ENCODE measurements at places on chromosomes 1 and 21.

GRCh38 chr1:47517946-47518345 lies 80.1 kb downstream of the FOXD2 start:
- DNase-seq: no peak

DNA sequence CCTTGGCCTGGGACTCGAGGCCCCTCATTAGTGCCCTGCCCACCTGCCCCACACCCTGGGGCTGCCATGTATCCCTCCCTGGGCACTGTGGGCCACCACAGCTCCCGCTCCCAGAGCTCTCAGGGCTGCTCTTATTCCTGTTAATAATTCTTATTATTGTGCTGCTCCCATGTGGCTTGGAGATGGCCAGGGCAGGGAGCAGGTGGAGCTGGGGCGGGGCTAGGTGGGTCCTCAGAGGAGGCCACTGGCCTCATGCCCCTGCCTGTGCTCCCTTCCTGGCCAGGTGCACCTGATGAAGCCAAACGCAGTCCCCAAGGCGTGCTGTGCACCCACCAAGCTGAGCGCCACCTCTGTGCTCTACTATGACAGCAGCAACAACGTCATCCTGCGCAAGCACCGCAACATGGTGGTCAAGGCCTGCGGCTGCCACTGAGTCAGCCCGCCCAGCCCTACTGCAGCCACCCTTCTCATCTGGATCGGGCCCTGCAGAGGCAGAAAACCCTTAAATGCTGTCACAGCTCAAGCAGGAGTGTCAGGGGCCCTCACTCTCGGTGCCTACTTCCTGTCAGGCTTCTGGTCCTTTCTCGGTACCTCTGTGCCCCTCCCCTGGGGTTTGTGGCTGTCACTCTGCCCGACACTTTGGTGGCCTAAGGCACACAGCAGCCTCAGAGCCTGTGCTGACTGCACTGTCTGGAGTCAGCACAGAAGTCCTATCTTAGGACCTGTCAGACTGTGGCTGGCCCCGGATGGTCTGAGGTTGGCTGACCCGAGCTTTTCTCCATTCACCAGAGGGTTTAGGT lies 34.1 kb downstream of the BMP8A start:
- DNase-seq: no peak

GRCh38 chr1:37862330-37862729 lies 2.9 kb upstream of the MTF1 start:
- no peak for DNase-seq

DNA sequence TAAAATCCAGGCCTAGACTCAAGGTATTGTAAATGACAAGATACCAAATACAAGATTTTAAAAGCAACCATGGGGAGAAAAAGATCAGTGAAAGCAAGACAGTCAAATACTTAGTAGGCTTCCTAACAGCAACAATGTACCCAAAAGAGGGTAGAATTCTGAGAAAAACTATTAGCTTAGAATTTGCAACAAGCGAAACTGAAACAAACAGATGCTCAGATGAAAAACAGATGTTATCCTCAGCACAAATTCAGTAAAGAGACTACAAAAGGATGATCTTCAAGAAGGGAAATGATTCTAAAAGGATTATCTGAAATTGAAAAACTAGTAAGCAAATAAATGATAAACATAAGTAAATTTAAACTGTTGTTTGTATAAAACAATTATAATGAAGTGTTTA lies 40.0 kb downstream of the PDC start:
- DNase-seq: peak; percentile 32

- DNase-seq: peak; percentile 62
Observed at GRCh38 chr1:234613128-234613875, 3.3 kb upstream of the IRF2BP2 start.

DNA sequence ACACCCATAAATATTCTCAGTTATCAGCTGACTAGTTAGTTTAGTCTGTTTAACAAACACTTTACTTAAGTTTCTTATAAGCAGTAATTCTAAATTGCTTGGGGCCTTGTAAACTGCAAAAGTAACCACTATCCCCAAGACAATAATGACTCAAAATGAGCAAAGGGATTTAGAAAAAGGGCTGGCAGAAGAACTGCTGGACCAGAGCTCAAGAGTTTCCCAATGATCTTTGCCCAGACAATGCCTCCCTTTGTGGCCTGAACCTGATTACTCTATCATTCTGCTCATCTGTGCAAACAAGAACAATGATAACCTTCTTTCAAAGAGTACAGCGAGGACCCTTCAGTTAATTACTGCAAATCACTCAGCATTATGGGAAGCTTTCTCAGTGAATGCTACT lies 123.5 kb downstream of the TIAM1 start:
- DNase-seq: no peak

DNA sequence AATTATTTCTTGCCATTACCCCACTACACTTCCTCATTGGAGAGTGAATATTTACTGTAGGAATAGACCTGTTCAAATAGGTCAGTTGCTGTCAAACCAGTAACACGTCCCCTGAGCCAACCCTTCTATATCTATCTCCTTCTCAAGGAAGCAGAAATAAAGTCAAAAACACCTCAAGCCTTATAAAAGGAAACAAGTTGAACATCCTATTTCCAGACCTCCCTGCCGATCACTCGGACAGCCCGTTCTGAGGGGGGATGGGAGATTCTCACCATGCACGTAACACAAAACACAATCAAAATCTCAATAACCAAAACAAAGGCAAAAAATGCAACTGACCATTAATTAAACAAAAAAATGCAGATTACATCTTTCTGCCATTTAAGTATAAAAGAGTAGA lies 121.5 kb upstream of the KRTAP19-8 start:
- DNase-seq: no peak

DNA sequence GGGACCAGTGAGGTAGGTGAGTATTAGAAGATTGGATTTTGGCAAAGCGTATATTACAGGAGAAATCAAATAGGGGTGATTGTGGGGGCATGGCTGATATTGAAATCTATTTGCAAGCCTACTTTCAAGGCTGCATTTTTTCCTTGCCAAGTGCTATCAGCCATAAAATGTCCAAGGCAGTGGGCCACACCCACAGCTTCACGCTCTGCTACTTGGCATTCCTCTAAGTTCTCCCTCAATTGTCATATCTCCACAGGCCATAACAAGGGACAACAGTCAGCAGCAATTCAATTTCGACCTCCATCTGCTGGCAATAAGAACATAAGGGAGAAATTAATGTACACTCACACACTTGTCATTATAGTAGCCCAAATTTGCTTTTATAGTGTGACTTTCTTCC lies 667.1 kb upstream of the PKN2 start:
- DNase-seq: no peak

GRCh38 chr1:203796236-203796605 lies 798 bp downstream of the ZBED6 start:
- DNase-seq: peak; percentile 36
